ENCODE measurements at places on chromosomes 5 and 9. TPM values are rescaled to one million over a fixed set of nuclear protein-coding genes. Genes with fewer than 3 reads are reported as not detected.
A peak's percentile ranks its signal among the peaks of the same experiment; 100 is the strongest.

GRCh38 chr9:103978396-103978795 lies 115.7 kb upstream of the SMC2 start:
- no peak for DNase-seq

GRCh38 chr5:102873379-102873932 lies 118.4 kb downstream of the PAM start:
- no peak for DNase-seq

- DNase-seq = no peak
Observed at GRCh38 chr5:117488976-117489500, 914.4 kb upstream of the SEMA6A start.

GRCh38 chr5:173637340-173637739 lies 20.9 kb upstream of the BOD1 start:
- no peak for DNase-seq

- no peak for DNase-seq
Observed at GRCh38 chr5:91381239-91381773, 1.8 kb downstream of the ARRDC3 start.

DNA sequence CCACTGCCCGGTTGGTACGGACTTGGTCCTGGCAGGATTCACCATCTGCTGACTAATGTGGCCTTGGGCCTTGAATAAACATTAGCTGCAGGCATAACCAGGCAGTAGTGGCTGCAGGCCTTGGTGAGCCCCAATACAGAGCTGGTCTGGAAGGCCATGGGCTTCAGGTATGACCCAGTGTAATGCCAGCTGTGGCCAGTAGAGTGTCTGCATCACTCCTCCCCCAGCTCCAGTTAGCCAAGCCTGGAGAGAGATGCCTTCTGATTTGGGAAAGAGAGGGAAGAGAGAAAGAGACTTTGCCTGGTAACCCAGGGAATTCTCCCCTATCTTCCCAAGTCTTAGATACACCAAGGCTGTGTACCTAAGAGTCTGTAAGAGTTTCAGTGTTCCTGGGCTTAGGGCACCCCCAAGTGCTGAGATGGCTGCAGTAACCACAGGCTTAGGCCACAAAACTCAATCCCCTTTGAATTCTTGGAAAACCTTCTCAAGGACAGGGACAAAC lies 5.6 kb upstream of the C5 start:
- DNase-seq = no peak

DNA sequence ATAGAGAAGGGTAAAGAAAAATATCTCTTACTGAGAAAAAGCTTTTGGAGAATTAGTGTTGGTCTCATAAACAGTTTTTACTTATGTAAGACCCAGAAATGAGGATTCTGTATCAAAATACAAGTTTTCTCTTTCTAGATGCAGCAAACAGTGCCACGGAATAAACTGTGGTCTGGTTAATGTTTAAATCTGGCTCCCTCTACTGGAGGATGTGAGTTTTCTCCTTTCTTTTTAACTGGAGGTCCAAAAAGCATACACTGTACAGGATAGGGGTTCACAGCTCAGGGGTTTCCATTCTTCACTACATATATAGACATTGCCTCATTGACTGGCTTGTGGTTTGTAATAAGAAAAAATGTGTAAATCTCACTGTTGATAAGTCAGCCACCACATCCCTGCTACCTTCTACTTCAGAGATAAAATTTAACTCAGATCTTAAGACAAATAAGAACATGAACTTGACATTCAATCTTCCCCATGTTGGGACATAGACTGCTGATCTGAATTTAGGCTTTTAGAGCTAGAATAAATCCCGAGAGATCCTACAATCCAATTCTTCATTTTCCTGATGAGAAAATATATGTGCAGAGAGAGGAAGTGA lies 98.9 kb downstream of the CFAP95 start:
- DNase-seq = no peak

GRCh38 chr5:36885566-36886485 lies 9.3 kb downstream of the NIPBL start:
- no peak for DNase-seq

DNA sequence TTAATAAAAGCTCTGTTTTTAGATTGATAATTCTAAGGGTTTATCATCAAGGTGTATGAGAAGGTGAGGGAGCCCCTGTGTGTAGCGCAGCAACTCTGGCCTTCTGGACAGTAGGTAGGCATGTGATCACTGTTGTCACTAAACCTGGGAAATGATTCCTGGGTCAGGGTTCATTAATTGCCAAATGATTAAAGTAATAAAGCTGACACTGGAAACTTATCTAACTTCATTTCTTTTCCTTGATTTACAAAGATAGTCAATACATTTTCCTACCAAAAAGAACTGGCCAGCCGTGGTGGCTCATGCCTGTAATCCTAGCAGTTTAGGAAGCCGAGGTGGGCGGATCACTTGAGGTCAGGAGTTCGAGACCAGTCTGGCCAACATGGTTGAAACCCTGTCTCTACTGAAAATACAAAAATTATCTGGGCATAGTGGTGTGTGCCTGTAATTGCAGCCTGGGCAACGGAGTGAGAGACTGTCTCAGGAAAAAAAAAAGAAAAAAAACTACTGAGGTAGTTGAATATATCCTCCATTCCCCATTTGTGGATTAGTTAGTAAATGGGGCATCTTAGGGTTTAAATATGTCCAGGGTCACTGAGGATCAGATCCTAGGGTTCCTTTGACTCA lies 2.4 kb downstream of the EHMT1 start:
- DNase-seq = no peak

DNA sequence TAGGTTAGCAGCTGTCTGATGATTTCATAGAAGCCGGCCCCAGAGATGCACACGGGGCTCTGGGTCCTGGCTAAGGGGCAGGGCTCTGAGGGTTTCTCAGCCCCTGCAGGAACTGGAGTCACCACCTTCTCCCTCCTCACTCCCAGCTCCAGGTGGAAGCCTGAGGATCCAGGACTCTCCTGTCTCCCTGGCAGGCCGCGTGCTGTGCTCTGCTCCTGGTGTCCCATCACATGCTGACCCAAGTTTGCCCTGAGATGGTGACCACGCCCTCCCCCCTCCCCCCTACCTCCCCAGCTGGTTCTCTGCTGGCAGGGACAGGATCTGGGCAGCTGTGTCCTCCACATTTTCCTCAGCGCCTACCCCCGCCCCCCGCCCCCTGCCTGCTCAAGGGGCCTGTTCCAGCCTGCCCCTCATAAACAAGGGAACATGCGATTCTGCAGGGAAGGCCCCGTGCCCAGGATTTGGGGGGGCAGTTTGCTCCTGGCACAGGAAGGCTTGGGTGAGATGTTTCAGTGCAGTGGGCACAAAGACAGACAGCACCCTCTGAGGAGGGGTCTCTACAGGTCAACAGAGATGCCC lies 87.4 kb downstream of the PSD2 start:
- DNase-seq = no peak

DNA sequence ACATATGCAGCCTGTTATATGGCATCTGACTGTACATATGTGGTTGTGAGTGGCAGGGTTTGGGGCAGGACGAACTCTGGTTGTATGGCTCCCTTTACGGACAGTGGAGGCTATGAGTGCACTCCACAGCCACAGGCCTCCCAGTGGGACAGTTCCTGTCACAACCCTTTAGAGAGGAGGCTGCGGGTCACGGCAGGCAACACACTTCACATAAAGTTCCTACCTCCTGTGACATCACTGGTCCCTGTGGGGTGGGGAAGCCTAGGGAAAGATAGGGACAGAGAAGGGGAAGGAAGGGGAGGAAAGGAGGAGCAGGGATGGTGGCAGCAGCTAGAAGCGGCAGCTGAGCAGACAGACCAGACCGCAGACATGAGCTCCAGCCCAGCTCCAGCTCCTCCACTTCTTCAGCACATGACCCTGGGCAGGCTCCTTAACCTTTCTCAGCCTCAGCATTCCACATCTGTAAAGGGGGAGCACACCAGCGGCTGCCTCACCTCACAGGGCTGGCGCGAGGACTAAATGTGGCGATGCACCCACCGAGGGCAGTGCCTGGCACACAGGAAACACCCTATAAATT lies 27.4 kb upstream of the CORO2A start:
- no peak for DNase-seq

DNA sequence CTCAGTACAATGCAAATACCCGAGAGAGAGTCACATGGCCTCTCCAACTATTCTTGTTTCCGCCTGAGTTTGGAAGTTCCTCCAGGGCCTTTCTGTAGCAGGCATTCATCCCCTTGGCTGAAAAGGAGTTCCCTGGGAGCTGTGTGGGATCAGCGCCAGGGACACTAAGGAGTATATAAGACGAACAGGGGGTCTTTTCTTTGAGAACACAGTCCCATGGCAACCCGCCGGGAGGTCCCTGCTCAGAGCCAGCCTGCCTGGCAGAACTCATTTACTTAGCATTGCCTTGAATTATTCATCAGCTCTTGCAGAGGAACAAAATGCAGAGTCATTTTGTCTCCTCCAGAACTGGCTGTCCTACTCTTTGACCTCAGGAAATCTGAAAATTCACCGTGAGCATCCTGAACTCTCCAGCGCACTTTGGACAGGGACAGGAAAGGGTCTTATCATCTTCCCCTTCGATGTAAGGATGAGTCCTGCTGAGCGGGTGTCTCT lies 120.4 kb upstream of the OSMR start:
- DNase-seq = no peak

DNA sequence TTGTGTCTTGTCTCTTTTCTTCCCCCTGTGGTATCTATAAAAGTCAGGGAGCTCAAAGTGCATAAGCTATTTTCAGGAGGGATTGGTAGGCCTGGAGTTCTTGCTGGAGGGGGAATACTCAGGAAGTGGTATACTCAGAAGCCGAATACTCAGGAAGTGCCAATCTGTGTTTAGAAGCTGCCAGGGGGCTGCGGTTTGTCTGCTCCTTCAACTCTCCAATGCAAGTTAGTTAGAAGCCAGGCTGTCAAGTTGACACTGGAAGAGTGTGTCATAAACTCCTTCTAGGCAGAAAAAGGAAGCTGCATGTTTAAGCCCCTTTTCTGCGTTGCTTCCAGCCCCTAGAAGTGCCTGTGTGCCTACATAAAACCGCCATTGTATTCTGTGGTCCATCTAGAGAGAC lies 366.5 kb downstream of the TAF11L14 start:
- DNase-seq = no peak

DNA sequence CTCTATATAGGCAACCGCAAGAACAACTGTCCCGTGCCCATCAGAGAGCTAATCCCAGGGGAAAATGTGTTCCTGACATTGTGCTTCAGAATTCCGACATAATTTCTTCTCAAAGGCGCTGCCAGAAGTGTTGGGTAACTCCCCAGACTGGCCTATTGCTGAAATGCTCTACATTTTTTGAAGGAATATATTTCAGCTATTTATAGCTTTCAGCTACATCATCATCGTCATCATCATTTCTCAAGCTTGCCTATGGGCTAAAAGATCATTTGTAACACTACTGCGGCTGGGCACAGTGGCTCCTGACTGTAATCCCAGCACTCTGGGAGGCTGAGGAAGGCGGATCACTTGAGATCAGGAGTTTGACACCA lies 49.7 kb downstream of the MYO10 start:
- DNase-seq = no peak

DNA sequence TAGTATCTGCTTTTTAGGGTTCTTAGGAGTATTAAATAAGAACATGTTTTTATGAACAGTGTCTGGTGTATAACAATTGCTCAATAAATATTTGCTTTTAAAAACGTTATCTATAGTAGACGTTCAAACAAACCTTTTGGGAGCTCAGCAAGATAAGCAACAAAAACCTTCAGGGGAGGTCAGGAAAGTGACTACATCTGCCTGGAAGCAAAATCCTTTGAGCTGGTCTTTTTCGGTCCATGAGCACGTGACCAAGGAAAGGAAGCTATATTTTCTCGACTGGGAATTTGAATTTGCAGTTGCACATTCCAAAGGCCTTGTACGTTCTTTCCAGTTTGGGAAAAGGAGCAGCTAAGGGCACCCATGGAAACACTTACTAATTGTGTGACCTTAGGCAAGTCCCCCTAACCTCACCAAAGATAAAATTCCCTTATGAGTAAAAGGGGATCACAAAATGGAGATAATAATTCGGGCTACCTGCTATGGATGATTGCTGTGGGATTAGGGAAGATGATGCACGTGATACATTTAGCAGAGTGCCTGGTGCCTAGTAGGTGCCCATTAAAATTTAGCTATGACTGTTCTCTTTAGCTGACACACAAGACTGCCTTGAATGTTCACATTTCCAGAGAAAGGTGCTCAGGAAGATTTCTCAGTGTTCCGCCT lies 45.4 kb downstream of the PTTG1 start:
- DNase-seq = no peak

GRCh38 chr5:45162974-45163373 lies 354.2 kb downstream of the MRPS30 start:
- DNase-seq = no peak

DNA sequence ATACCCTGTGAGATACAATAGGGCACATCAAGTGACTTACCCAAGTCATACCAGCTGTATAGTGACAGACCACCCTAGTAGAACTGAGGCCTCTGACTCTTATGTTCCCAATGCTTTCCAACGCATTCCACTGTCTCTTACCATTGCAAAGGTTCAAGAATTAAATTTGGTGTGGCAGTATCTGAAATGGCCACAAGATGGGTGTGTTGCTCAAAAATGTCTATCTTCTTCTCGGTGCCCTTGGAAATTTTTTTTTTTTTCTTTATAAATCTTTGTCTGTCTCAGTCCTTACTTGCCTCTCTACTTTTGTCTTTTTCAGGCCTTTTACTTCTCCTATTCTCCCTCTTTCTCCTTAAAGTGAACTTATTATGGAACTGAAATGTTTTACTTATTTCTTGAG lies 48.4 kb downstream of the GPR21 start:
- no peak for DNase-seq

DNA sequence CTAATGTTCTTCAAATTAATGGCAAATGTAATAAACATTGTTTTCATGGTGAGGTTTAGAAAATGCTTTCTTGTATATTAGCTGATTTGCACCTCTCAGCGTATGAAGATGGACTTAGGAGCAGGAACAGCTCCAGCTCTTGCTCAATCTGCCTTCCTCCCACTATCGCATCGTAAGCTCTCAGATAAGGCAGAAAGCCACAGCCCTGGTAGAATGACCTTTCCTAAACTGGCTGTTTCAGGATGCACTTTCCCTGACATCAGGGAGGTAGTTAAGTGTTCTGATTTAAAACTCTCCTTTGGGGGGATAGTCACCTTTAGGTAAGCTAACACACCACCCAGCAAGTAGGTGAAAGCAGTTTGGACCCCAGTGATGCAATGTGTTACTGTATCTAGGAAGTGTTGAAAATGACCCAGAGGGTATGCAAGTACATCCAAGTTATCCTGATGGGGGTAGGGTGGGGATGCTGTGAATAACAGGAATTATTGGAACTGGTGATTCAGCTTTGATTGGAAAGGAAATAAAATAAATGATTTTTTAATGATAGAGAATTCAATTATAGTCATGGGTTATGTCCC lies 72.3 kb downstream of the LMNB1 start:
- peak; percentile 82 for DNase-seq

Gene TAF11L5
- not detected for total RNA-seq

Gene PTGES2
- total RNA-seq = 58.0 TPM

Gene ZNF354C
- total RNA-seq = 6.5 TPM

Gene PCDHB3
- total RNA-seq = 1.3 TPM
